ENCODE measurements at places on chromosomes 13 and 19.

DNA sequence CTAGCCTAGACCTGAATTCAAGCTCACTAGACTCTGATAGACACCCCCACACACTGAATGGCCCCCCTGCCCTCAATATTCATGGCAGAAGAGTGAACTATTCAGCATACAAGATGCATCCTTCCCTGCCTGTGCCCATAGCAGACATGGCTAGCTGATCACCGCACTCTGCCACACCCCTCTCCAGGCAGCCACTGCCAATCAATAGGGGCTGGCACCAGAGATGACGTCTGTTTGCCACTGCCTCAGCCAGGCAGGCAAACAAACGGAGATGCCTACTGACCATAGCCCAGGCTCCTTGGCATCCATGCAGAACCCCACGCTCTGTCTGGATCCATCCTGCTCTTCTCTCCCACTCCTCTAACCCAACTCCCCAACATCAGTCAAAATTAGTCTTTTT lies 13.8 kb upstream of the NPAS1 start:
- DNase-seq, result no peak

DNA sequence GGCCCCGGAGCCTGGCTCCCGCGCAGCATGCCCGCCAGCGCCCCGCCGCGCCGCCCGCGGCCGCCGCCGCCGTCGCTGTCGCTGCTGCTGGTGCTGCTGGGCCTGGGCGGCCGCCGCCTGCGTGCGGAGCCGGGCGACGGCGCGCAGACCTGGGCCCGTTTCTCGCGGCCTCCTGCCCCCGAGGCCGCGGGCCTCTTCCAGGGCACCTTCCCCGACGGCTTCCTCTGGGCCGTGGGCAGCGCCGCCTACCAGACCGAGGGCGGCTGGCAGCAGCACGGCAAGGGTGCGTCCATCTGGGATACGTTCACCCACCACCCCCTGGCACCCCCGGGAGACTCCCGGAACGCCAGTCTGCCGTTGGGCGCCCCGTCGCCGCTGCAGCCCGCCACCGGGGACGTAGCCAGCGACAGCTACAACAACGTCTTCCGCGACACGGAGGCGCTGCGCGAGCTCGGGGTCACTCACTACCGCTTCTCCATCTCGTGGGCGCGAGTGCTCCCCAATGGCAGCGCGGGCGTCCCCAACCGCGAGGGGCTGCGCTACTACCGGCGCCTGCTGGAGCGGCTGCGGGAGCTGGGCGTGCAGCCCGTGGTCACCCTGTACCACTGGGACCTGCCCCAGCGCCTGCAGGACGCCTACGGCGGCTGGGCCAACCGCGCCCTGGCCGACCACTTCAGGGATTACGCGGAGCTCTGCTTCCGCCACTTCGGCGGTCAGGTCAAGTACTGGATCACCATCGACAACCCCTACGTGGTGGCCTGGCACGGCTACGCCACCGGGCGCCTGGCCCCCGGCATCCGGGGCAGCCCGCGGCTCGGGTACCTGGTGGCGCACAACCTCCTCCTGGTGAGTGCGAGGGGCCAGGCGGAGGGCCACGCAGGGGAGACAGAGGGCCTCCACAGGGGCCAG lies at the start of gene KL:
Gene KL, plus strand, starts transcription at position 10 of the 909 bp plus-strand sequence. Its CDS starts 18 bp downstream, at position 28.
- DNase-seq, result no peak

GRCh38 chr13:24459234-24459633 lies 53.3 kb downstream of the PARP4 start:
- DNase-seq, result no peak

DNA sequence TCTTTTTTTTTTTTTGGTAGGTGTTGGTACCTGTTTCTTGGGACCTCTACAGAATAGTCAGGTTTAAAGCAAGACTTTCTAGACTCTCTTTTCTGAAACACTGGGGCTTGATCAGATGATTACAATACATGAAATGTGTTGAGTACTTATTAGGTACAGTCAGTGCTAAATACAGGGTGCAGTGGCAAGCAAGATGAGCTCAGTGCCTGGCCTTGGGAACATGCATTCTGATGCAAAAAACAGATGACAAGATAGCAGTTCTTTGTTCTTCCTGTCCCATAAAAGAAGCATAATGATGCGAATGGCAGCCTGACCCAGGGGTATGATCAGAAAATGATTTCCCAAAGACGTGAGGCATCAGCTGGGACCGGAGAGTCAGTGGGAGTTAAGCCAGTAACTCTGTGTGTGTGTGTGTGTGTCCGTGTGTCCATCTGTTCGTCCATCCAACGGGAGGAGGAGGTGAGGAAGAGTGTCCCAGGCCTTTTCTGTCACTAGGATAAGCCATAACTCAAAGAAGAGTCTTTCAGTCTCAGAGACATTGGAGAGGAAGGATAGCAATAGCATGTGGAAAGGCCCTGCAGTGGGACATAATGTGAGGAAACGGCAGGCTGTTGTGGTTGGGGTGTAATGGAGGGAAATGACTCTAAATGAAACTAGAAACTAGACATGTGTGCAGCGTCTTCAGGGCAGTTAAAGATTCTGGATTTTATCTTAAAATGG lies 32.2 kb downstream of the SLAIN1 start:
- DNase-seq, result no peak

- DNase-seq, result no peak
Observed at GRCh38 chr13:103272770-103273169, 206.6 kb upstream of the SLC10A2 start.

DNA sequence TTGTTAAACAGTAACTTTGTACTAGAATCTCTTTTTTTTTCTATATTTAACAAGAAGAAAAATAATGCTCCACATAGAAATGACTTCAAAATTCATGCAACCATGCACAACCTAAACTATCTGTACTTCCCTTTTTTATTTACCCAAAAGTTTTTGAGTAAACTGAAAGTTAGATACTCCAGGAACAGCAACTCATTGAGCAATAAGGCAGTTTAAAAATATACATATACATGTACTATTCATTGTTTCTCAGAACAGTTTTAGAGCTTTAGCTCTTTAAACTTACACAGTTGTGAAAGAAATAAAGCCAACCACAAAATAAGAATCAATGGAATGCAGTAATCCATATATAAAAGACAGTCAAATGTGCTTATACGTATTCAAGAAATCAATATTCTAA lies 39.2 kb downstream of the MTMR6 start:
- DNase-seq, result no peak

DNA sequence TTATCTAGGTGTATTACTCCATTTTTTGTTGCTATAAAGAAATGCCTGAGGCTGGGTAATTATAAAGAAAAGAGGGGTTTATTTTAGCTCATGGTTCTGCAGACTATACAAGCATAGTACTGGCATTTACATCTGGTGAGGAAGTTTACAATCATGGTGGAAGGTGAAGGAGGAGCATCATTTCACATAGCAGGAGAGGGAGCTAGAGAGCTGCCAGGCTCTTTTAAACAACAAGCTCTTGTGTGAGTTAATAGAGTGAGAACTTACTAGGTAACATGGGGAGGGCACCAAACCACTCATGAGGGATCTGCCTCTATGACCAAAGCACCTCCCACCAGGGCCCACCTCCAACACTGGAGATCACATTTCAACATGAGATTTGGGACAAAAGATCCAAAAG lies 221.7 kb upstream of the GPC6 start:
- DNase-seq, result no peak

All from stimulated activated CD4-positive, alpha-beta T cell treated with anti-CD3 and anti-CD28 coated beads, Interleukin-12 subunit alpha, Interleukin-12 subunit beta, amount 100 ng/mL, for 4 hours (primary cell).